ENCODE measurements at places on chromosomes 5 and 9.

DNA sequence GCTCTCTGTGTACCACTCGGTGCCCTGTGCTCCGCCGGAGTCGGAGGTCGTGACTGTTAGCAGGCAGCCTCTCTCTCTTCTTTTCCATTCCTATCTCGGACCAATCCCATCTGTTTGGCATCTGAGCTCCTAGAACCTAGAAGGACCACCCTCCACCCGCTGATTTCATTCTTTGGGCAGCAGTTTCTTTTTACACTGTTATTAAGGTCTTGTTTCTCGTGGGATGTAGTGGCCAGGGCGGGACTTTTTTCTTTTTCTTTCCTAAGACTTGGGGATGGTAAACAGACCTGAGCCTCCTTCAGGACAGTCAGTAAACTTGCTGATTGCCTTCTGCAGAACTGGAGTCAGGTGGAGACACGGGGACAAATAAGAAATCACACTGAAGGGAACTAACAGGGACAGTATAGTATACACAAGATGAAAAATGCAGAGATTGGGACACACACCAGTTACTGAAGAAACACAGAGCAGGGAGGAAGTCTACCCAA lies 500 bp downstream of the URM1 start:
- no peak for DNase-seq

GRCh38 chr5:126561908-126562307 lies 33.1 kb downstream of the ALDH7A1 start:
- no peak for DNase-seq

DNA sequence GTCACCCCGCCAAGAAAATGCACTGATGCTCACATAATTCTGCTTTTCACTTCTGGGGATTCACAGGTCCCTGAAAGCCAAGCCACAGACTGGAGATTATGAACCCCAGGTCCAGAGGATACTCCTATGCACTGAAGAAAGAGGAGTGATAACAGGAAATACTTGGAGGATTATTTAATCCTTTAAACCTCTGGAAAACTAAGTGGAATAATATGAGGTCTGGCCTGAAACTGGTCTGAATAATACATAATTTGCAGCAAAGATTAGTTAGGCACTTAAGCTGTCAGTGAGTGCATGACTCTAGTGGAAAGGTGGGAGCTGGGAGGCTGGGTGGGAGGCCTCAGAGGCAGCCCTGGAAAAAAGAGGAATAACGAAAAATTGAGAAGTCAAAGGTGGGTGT lies 45.7 kb downstream of the MARCHF3 start:
- DNase-seq: no peak

GRCh38 chr5:6907320-6907918 lies 194.2 kb downstream of the TENT4A start:
- DNase-seq: no peak

DNA sequence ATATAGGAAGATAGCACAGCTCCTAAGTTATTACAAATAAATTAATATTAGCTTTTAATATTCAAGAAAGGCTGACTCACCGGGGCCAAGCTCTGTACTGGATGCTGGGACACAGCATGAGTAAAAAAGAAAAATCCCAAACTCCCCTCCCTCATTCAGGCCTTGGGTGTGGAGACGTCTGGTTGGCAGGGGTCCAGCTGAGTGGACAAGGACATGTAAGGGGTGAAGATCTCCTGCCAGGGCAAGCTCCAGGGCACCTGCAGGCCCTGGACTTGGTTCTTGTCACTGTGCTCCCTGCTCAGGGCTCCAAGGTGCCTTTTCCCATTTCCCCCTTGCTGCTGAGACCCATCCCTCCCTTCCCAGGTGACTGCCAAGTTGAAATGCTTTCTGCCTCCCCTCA lies 388.5 kb downstream of the ENC1 start:
- DNase-seq: no peak

DNA sequence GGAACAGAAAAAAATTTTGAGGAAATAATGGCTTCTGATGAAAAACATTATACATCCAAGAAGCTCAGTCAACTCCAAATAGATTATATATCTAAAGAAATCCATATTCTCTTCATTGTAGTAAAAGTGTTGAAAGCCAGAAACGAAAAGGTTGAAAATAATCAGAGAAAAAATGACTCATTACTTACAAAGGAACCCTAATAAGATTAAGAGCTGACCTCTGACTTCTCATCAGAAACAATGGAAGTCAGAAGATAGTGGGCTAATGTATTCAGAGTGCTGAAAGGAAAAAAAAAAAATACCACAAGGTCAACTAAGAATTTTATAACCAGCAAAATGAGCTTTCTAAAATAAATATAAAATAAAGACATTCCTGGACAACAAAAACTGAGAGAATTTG lies 60.0 kb downstream of the HSD17B4 start:
- DNase-seq: no peak

DNA sequence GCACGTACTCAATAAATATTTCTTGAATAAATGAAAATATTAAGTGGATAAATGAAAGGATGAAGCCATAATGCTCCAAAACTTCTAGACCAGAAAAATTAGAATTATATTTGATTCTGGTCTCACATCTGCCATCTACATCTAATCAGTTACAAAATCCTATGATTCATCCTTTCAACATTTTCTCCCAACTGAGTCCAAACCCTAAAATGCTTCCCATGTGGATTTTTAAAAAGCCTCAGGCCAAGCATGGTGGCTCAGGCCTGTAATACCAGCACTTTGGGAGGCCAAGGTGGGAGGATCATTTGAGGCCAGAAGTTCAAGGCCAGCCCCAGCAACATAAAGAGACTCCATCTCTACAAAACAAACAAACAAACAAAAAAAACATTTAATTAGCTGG lies 31.6 kb upstream of the FST start:
- no peak for DNase-seq

DNA sequence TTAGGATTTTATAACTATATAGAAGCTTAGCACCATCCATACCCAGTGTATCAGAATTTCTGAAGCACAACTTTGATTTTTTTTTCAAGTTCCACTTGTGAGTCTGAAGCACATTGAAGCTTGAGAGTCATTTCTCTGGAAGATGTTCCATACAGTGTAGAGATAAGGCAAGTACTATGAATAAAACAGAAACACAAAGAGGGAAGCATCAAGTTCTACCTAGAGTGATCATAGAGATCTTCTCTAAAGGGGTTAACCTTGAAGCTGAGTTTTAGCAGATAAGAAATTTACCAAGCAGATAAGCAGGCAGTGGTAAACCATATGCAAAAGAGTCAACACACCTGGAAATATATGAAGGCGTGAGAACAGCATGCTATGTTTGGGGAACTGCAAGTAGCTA lies 125.3 kb downstream of the MCTP1 start:
- no peak for DNase-seq

GRCh38 chr5:98258939-98259338 lies 514.5 kb upstream of the RGMB start:
- DNase-seq: no peak

GRCh38 chr5:111781200-111781599 lies 24.2 kb upstream of the NREP start:
- DNase-seq: no peak

GRCh38 chr9:84570482-84571154 lies 98.9 kb upstream of the NTRK2 start:
- no peak for DNase-seq

DNA sequence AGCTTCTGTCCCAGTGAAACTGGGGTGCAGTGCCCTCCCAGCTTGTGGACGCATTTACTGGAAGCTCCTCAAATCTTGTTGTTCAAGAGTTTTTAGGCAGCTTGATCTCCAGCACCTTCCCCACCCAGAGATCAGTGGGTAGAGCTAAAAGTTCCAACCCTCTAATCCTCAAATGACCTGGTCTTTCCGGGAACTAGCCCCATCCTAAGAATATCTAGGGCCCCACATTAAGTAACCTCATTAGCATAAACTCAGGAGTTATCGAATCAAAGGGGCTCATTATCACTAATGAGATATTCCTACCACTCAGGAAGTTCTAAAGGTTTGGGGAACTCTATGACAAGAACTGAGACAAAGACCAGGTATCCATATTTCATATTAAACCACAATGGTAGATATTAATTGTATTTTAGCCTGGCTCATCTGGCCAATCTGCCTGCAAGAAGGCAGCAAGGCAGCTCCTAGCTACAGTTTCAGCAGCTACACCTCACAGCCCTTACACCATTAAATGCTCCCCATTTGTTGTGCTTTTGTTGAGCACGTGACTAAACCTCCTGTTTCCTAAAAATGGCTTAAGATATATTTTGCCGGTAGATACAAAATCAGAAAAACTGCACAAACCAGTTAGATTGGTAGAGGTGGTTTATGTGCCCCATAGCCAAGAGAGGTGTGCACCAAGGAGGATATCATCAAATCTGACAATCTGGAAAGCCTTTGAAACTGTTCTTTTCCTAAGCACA lies 24.6 kb upstream of the SLC22A5 start:
- DNase-seq: no peak

GRCh38 chr9:6715755-6716643 lies 41.8 kb upstream of the KDM4C start:
- no peak for DNase-seq

GRCh38 chr9:116276651-116277121 lies 123.1 kb downstream of the PAPPA start:
- no peak for DNase-seq

DNA sequence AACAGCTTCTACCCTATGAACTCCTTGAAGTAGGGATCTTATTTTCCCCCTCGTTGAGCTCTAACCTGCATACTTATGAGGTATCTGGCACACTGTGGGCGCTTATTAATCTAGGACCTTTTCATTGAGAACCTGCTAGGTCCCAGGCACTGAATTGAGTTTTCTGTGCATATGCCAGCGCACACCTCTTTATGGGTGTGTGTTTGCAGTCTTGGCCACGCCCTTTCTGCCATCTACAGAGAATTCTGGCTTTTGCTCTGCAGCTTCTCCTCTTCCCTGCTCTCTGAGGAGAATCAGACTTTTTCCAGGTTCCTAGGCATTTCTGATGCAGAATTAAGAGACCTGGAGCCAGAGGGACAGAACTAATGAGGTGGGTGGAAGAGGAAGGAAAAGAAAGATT lies 25.4 kb upstream of the SSBP2 start:
- no peak for DNase-seq

- no peak for DNase-seq
Observed at GRCh38 chr9:31823365-31823764, 561.1 kb upstream of the ACO1 start.

- DNase-seq: no peak
Observed at GRCh38 chr5:103262422-103262871, 3.9 kb downstream of the MACIR start.

DNA sequence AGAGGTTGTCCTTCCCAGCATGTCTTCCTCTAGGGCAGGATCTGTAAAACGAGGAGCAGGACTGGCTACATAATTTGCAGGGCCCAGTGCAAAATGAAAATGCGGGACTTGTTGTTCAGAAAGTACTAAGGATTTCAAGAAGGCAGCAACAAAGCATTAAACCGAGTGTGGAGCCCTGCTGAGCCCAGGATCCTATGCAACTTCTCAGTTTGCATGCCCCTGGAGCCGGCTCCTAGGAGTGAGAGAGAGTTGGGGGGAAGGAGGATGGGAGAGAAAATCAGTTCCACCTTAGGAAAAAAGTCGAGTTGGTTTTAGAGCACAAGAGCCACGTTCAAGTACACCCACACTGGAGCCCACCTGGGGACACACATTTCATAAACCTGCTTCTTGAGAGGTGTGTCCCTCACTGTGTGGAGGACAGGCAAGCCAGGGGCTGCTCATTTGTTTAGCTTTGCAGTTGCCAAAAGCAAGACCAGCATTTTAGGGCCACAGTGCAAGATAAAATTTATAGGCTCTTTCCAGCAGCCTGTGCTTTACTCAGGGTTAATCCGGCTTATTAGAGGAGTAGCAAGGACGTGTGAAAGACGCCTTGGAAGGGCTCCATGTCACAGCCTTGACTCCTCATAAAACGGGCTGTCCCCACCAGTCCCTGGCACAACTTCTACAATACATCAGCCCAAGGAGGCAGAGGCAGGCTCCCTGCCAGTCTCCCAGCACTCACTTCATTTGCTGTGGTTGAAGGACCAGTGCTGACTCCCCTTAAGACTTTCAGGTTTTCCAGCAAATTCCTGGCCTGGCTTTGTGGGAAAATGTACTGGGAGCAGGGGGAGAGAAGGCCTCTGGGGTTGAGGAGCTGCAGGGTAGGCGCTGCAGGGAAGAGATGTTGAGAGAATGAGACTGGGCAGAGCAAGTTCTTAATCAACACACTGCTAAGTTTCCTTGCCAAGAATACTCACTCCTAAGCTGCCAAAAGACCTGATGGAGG lies 159.7 kb upstream of the SEMA6A start:
- DNase-seq: no peak

- DNase-seq: peak; percentile 89
Observed at GRCh38 chr5:174532455-174533453, 191.6 kb upstream of the MSX2 start.

GRCh38 chr5:76524868-76525267 lies 98.3 kb downstream of the F2RL2 start:
- no peak for DNase-seq

- no peak for DNase-seq
Observed at GRCh38 chr9:83007521-83008300, 55.2 kb downstream of the RASEF start.

GRCh38 chr5:32865475-32865874 lies 154.4 kb downstream of the NPR3 start:
- no peak for DNase-seq

GRCh38 chr5:54090495-54091120 lies 219.8 kb downstream of the ARL15 start:
- DNase-seq: no peak

DNA sequence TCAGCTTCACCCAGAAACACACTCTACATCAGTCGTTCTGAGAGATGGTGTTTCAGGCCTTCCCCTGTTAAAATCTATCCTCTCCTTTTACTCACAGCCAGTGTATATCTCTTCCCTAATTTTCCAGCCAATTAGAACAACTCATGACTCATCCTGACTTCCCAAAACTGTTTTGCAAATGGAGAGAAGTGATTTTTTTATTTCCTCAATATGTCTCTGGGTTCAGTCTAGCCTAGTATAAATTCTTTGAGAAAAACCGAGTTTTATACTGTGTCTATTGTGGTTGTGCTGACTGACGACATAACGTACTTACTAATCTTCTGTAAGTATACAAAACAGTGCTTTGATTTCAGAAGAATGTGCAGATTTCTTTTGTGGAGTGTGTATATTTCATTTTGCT lies 28.4 kb upstream of the CAST start:
- no peak for DNase-seq

DNA sequence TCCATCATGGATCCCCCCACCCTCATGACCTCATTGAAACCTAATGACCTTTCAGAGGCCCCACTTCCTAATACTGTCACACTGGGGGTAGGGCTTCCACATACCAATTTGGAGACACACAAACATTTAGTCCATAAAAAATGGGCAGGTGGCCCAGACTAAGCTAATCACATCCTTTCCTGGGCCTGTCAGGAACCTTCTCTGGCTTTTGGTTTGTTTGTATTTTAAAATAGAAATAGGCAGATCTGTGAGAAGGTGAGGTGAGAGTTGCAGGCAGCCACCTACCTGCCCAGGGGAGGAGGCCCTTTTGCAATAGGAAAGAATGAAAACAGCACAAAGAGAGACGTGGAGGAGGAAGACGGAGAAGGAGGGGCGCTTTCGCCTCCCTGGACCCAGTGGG lies 90.2 kb upstream of the BOD1 start:
- no peak for DNase-seq

- no peak for DNase-seq
Observed at GRCh38 chr9:98175028-98175569, 17.3 kb downstream of the CORO2A start.

All from SW 1271 (cell line).